NCI-H1930 (cell line): ENCODE measurements at places on chromosomes 16 and 17.

- no peak for DNase-seq
These were observed 14.4 kb downstream of the FA2H start for GRCh38 chr16:74760007-74760767.

DNA sequence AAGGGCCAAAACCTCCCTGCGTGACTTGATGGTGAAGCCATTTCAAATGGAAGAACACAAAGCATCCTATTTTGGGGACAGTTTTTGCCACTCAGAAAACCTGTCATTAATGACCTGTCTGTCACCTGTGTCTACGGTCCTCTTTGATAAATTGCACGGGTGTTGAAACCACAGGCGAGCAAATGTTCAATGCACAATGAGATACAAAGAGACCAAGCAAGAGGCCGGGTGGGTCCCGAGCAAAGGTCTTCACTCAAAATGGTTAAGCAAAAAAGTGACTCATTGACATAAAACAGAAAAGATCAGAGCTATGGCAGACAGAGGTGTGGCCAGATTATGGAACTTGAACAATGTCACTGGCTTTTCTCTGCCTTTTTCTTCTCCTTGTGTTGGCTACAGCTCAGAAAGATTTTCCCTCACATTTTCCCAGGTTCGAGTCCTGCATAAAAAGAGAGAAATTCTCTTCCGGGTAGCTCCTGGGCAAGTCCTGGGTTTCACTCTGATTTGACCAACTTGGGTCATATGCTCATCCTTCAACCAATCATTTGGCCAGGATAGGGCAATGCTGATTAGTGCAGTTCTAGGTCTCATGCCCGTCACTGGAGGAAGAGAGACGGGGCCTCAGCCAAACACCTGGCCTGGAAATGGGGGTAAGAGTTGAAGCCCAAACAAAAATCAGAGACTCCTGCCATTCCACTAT, 92.2 kb downstream of the CMC2 start:
- no peak for DNase-seq

DNA sequence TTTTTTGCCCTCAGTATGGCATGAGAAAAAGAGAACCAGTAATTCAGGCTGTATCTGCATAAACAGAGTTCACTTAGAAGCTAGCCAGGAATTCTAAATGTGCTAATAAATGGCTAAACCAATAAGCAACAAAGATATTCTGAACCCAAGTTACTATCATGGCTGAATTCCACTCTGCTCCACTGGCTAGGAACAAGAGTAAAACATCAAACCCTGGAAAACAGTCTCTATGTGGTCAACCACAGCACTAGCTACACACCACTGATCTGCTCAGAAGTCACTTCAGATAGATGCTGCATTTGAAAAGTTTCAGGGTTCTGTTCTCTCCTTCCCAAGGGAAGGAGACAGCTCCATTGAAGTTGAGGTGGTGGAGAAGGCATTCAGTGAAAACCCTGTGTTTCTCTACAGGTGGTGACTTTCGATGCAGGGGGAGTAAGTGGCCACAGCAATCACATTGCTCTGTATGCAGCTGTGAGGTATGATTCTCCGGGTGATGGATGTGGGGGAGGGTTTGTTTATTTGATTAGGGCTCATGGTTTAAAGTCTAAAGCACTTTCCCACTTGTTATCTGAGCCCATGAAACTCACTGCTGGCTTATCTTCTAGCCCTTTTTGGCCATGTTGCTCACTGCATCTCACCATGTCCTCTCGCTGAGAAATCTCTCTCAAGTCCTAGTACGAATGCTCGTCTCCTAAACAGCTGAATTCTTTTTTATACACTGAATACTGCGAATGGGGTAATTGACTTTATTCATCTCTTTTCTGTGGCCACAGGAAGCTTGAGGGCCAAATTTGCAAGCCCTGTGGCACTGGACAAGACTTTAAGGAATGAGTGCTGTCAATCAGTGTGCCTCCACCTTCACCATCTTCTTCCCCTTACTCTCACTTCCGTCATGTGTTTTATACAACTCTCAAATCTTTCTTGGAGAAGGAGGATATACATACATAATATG, 39.9 kb downstream of the CENPV start:
- no peak for DNase-seq

GRCh38 chr16:81542609-81543570, 98.3 kb downstream of the CMIP start:
- DNase-seq, result no peak

GRCh38 chr17:44599298-44600175, 42.3 kb downstream of the FZD2 start:
- DNase-seq, result no peak

DNA sequence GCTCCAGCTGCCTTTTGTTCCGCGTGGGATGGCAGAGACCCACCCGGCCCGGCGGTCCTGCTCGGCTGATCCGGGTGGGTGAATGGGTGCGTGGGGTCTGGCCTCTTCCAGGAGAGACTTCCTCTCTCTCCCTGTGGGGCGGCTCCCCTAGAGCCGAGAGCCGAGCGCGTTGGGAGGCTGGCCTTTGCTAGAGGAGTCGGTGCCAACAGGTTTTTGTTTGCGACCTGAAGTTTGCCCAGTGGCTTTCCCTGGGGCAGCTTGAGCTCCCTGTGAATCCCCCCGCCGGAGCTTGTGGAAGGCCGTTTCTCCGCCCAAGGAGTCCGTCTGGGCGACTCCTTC, 970 bp downstream of the EPN2 start:
- no peak for DNase-seq

DNA sequence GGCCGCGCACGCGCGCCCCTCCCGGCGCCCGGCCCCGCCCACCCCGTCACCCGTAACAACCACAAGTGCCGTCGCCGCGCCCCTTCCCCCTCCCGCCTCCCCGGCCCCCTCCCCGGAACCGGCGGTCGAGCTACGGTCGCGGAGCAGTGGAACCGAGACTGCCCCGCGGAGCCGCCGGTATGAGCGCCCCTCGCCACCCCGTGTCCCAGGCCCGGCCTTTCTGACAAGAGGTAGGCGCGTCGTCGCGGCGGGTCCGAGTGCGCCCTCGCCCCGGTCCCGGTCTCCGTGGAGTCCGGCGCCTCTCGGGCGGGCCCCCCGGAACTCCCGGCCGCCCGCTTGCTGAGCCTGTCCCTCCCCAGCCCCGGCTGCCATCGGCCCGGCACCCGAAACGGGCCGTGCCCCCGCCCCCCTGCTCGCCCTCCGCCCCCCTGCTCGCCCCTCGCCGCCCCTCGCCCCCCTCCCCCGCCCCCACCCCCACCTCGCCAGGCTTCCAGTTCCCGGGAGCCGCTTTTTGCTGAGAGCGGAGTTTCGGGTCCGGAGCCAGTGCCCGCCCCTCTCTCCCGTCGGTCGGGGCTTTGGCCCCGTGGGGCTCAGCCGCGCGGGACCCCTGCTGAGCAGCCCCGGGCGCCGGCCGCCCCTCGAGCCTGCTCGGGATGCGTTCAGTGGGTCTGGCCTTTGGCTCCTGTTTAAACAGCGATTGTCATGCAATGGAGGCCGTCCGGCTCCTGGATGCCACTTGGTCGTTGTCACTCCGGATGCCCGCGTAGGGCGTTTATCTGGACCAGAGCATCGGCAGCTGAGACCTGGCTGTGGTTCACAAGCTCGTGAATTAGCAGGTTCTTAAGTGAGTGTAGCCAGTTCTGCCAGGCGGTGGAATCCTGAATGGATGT, at the start of gene SEC14L1:
Gene SEC14L1, plus strand, starts transcription at position 92 of the 890 bp plus-strand sequence. CDS start 2,628 bp downstream, outside the sequence.
- no peak for DNase-seq

DNA sequence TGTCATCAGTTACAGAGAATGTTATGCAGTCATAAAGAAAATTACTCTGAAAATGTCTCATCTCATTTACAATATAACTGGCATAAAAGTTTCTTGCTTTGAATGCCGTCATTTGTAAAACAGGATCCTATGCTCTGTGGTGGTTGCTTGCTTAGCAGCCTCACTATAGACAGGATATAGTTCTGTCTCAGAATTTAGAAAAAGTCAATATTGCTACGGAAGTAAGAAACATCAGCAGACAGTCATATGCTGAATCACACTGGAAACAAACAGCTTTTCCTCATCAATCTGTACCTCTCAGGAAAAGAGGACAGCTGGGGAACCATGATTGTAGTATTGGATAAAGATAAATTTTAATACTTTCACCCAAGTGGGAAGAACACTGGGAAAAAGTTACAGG, 105.5 kb downstream of the MYO1D start:
- no peak for DNase-seq

DNA sequence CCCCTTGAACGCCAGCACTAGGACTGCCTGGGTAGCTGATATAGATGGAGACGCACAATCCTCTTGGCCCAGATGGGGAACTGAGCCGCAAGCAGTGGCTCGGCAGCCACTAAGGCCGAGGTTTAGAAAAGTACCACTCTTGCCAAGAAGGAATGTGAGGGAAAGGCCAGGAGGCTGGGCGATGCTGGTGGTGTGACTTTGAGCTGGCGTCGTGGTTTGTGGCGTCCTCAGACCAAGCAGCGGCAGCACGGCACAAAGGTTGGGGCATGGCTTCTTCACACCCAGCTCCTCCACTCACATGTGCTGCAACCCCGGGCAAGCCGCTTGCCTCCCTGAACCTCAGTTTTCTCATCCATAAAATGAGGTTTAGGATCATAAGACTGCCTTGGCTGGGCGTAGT, 15.6 kb downstream of the DCAKD start:
- no peak for DNase-seq

DNA sequence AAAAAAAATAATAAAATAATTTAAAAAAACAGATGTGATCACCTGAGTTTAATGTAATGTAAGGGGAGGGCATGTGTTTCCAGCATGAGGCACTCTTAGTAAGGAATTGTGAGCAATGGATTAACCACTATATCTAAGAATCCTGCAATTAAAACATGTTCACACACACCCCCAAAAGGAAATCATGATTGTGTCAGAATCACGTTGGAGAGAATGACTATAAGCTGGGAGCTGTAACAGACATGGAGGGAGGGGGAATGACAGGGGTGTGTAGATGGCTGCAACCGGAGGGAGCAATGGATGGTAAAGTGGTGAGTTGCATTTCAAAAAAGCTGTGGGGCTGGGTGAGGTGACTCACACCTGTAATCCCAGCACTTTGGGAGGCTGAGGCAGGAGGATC, 13.6 kb upstream of the CCL22 start:
- no peak for DNase-seq

DNA sequence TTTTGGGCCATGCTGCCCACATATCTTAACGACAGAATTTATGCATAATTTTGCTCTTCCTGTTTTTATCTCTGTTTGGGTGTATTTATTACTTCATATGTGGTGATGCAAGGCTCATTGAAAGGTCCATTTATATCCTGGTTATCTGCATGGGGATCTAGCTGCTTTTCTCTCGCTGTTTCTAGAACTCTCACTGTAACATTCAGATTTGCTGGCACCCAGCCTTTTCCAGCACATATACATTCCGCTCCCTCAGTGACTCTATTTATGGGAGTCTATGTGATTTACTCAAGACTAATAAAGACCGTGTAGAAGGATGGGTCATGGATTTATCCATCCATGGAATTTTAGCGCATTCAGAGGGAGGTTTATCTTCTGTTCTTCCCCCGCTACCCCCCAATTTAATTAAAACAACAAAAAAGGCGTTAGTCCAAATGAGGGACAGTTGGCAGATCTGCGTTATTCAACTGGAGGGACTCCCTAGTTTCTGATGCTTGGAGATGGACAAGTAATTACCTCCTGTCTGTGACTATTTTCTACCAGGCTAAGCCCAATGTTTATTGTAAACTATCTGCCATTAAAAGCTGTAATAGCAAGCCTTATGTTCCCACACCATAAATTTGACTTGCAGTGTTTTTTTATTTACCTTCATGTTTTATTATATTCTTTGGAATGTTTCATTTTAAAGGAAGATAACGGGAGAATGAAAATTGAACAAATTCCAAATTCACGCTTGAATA, 19.8 kb upstream of the MARCHF10 start:
- DNase-seq, result no peak

GRCh38 chr17:74964246-74964761, 8.3 kb downstream of the HID1 start:
- DNase-seq, result no peak

DNA sequence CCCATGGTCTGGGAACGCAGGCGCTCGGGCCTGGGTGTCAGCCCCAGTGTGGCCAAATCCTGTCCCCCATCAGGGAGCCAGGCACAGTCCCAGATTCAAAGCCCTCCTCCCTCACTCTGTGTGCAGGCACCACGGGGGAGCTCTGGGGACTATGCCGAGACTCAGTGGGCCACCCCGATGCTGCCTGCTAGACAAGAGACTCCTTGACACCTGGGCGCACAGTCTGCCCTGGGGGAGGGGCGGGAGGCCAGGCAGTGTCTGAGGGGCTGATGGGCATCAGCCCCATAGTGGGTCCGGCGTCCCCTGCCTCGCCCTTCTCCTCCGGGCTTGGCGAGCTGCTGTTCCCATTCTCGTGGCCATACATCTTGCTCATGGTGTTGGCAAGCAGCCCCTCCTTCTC, 8.5 kb upstream of the CD79B start:
- no peak for DNase-seq

- DNase-seq, result no peak
These were observed 39.1 kb downstream of the CDRT15 start for GRCh38 chr17:14197586-14197985.

GRCh38 chr17:1390432-1391367, 9.3 kb downstream of the YWHAE start:
- no peak for DNase-seq

DNA sequence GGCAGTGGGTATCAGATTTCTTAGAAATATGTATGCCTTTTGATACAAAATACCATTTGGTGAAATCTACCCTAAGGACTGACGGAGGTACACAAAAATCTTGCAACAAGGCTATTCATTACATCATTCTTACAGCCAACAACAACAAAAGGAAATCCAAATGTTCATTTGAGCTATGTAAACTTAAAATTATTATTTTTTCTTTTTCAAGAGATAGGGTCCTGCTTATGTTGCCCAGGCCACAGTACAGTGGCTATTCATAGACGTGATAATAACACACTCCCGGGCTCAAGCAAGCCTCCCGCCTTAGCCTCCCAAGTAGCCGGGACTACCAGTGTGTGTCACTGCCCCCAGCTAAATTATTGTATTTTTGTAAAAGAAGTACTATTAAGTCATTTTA, 9.0 kb downstream of the SRR start:
- DNase-seq, result no peak

DNA sequence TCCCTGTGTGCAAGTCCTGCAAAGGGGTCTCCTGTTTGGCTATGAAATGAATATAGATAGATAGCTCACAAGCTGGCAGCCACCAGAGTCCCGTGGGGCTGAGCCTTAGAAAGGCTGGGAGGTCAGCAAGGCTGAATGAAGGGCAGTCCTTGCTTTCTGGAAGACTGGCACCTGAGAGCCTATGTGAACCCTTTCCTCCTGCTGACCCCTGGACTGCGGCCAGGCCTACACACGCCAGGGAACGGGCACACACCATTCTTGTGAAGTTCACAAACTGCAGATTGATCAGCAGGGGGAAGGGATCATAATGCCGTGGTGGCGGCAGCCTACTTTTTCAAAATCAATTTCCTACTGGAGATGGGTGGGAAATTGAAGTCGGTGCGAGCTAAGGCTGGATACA, 985 bp upstream of the C17orf107 start:
- DNase-seq, result no peak
